ENCODE measurements at places on chromosomes 5 and 9.

- no peak for DNase-seq
Measured at GRCh38 chr9:13787234-13787833, 507.8 kb upstream of the MPDZ start.

- no peak for DNase-seq
Measured at GRCh38 chr9:69325409-69326212, 596 bp downstream of the ENTREP1 start.

DNA sequence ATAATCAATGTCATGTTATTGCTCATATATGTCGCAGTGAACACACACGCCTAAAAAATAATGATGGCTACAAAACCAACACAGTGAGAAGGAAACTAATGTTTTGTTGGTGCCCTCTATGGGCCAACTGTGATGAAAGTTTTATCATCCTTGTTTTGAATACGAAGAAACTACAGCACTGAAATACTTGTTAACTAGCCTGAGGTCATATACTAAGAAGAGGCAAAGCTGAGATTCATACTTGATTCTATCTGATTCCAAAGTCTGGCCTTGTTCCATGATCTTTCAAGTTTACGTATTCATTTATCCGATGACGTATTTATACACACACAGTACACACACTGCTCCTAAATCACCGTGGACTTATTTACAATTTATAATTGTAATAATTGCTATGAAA is 16.1 kb upstream of the DRD1 start:
- no peak for DNase-seq

- no peak for DNase-seq
Measured at GRCh38 chr9:92961627-92962302, 14.4 kb downstream of the FGD3 start.

DNA sequence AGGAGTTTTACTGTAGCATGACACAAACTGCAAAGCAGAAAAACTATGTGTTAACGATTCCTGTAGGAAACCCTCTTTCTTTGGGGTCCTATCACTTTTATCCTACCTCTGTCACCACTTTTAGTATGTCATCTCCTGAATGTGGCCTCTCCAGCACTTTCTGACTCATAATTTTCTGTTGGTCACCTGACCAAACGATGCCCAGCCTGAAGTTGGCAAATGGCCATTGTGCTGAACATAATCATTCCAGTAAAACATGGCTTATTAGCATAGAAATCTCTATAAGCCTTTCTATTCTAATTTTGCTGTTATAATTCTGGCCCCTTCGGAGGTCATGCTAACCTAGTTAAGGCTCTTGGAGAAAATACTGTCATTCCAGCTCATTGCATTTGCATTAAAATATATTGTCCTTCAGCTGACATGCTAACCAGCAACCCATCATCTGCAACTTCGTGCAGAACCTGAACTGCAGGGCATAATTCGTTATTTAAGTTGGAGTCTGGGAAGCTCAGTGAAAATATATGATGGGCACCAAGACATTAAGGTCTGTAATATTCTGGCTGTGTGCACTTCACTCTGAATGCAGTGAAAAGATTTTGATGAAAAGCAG is 140.3 kb downstream of the NMUR2 start:
- DNase-seq, result peak; percentile 66

GRCh38 chr5:100697970-100698369 is 162.8 kb downstream of the FAM174A start:
- no peak for DNase-seq

- DNase-seq, result no peak
Measured at GRCh38 chr9:93950619-93951601, 4.2 kb downstream of the BARX1 start.

DNA sequence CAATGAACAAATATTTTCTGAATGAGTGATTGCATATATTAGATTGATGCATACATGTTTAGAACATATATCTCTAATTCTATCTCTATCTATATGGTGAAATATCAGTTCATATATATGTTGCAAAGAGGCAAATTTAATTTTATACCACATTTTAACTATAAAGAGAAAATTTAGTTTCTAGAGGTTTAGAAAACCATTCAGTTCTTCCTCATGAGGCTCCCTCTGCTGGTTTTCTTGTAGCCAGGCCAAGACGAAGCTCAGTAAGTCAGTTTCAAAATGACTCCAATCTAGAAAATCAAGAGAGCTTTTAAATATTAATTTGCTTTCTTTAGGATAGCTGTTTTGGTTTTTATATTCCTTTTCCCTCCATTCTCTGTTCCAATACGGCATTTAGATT is 312.1 kb downstream of the TMEM232 start:
- DNase-seq, result no peak

GRCh38 chr5:149128023-149128875 is 13.0 kb upstream of the ABLIM3 start:
- DNase-seq, result no peak

GRCh38 chr5:24110004-24110615 is 534.7 kb downstream of the CDH10 start:
- DNase-seq, result peak; percentile 10

- no peak for DNase-seq
Measured at GRCh38 chr5:139705191-139705590, 57.0 kb downstream of the CXXC5 start.

DNA sequence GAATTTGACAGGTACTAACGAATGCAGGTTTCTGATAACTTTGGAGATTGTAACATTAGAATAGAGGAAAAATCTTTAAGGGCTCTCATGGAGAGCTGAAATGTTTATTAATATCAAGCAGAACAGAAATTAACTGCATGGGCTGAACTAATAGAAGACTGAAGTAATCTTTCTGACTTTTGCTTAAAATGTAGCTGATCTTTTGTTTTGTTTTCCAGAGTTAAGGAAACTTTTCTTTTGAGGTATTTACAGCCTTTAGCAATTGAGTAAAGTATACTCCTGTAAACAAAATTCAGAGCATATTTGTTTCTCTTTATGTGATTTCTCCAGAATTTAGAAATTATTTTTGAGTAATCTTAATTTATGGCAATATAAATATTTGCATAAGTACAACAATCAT is 43.9 kb downstream of the SHC3 start:
- DNase-seq, result no peak

DNA sequence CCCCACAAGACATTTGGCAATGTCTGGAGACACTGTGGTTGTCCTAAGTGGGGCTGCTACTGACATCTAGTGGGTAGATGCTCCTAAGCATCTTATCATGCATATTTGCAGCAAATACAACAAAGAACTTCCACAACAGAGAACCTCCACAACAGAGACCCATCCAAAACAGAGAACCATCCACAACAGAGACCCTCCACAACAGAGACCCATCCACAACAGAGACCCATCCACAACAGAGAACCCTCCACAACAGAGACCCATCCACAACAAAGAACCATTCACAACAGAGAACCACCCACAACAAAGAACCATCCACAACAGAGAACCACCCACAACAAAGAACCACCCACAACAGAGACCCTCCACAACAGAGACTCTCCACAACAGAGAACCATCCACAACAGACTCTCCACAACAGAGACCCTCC is 32.8 kb downstream of the ARPC5L start:
- no peak for DNase-seq

- DNase-seq, result peak; percentile 53
Measured at GRCh38 chr9:114532561-114533237, 27.4 kb upstream of the WHRN start.

- no peak for DNase-seq
Measured at GRCh38 chr9:87853876-87854579, 28.6 kb upstream of the SPATA31E1 start.

DNA sequence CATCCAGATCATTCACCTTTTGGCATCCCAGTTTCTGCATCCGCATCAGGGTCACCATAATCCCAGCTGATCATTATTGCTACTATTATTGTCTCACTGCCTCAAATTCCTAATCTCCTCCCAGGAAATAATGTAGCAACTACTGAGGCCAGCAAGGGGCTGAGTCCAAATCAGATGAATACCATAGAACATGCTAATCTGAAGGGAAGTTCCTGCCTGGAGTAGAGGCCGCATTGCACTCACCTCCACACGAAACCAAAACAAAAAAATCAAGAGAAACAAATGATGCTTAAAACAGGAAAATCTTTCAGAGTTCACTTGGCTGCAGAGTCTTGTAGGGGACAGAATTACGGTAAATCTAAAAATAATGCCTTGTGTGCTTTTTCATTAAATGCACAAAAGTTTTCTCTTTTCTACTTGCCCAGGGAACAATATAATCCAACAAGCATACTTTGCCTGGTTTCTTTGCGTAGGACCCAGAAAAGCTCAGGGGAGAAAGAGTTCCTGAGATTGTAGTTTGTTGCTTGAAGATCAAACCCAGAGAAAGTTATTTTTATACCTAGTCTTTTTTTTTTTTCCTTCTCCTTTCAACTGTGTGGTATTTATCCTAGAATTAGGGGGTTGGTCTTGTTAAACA is 87.7 kb upstream of the KLF4 start:
- no peak for DNase-seq

- DNase-seq, result no peak
Measured at GRCh38 chr5:850511-851006, at the start of gene ZDHHC11. Gene ZDHHC11, minus strand, starts transcription at chr5:850986. Its CDS starts 384 bp downstream, at chr5:850602.

All from retinal pigment epithelial cell (primary cell).